NCI-H345 (cell line): ENCODE measurements at places on chromosomes 4 and X.
A peak's percentile ranks its signal among the peaks of the same experiment; 100 is the strongest.

GRCh38 chr4:7054106-7054880, 11.1 kb downstream of the TADA2B start:
- DNase-seq: no peak

- no peak for DNase-seq
Measured at GRCh38 chrX:50168241-50168687, 32.5 kb downstream of the AKAP4 start.

DNA sequence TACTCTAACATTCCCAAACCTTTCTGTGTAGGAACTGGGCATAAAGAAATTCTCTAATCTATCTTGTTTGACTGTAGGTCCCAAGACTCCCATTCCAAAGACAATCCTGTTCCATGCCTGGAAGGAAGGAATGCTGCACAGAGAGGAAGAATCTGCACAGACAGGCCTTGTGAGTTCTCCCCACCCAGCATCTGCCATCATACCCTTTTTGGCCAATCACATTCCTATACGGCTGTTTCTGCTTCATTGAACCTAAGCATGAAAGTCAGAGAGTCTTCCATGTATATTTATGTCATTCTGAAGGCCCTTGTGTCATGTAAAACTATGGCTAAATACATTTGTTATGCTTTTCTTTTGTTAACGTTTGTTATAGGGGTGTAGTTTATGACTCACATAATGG, 667.7 kb upstream of the IGFBP7 start:
- no peak for DNase-seq

DNA sequence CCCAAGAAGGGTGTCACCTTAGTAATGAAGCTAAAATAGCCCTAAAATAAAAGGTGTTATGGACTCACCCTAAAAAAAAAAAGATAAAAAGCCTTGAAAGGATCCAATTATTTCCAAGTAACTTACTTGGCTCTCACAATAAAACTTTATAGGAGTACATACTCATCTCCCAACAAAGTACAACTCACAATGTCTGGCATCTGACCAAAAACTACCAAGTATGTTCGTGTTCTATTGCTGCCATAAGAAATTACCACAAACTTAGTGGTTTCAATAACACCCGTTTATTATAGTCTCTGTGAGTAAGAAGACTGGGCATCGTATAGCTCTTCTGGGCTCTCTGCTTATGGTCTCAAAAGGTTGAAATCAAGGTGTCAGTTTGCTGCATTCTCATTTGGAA, 51.0 kb downstream of the BEX1 start:
- DNase-seq: no peak

DNA sequence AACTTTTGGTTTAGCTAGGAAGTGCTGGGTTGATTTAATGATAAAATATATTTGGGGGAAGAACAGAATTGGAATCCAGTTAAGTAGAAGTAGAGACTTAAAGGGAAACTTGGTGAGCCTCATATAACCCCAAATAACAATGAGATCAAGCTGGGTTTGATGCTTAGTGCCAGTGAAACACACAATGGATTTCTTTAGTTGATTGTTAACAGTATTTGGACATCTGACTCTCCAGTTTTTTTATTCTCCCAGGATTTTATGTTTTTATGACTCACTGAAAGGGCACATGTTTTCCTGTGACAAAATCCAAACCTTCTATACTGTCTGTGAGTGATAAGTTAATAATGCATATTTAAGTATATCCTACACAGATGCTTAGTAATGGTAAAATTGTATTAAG, 2.7 kb upstream of the NEUROG2 start:
- DNase-seq: no peak

DNA sequence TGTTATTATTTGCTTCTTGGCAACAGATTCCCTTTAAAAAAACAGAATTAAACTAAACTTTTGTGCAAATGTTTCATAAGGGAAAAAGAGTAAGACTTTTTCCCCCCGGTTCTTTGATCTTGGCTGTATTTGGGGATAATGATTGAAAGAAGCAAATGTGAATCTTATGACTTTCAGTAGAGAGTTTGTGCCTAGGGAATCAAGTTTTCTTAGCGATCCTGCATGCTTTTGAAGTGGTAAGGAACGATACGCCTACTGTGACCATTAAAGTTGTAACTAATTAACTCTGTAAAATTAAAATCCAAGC, 9.0 kb downstream of the ATP10D start:
- DNase-seq: no peak

DNA sequence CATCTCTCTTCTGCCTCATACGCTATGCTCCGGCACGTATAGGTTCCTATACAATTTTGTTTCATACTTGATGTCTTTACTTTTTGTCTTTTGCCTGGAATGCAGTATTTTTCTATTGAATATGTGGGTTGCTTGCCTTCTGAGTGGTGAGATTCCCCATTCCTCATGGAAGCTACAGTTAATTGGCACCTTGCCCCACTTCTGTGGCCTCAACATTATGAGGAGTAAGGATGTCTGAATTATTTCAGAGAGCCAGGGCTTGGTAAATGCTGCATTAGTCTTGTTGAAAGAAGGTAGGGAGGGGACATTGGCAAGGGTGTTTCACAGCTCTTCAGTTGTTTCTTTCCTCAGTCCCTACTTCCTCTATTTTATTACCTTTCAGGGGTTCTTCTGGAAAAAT, 23.0 kb downstream of the CDKL5 start:
- DNase-seq: no peak

DNA sequence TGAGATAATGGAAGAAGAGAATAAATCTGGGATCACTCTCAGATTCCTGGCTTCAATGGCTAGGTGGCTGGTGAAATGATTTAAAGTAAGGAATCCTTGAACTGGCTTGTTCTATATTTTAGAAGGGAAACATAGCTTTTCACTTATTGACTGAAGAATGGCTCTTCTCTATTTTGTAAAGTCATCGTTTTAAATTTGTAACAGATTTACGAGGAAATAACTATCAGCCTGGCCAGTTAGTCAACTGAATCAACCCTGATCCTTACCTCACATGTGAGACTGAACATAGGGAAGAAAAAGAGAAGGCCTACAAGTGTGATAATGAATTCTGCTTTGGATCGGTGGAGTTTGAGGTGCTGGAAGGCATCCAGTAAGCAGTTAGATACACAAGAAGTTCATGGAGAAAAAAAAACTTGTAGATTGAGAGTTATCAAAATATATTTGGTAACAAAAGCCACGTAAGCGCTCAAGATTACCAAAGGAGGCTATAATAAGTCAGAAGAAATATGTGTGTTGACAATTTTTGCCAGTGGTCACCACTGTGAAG, 12.0 kb downstream of the AREG start:
- DNase-seq: no peak

DNA sequence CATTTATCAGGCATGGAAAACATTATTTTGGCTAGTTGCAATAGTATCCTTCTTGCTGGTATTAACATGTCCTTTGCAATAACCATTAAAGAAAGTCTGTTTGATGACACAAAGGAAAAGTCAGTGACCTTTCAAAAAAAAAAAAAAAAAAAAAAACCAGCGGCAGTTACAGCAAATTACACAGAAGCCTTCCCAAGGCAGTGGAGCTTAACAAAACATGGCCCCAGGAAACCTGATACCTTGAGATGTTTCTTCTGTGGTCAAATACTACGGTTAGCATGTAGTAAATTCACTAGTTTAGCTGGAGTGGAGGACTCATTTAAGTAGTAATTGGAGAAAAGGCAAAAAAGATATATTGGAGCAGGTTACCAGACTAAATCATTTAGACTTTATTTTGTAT, 359.1 kb downstream of the DACH2 start:
- DNase-seq: no peak

DNA sequence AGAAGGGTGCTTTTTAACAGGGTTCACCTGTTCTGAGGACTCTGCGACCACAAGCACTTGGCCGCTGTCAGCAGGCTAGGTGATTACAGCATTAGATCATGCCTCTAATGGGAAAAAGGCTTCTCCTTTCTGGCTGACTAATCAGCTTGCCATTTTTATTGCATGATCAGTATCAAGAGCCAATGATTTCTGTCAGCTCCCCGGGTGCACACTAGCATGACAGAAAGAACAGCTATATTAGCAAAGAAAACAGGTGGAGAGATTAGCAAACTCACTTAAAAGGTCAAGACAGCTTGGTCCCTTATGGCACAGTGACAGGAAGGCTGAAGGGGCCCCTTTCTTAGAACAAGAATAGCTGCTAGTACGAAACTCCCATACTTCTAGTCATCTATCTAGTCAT, 170.0 kb downstream of the SMIM20 start:
- DNase-seq: no peak

- no peak for DNase-seq
Measured at GRCh38 chrX:6666624-6667023, 131.7 kb upstream of the VCX3A start.

- DNase-seq: no peak
Measured at GRCh38 chr4:147599206-147599605, 18.0 kb upstream of the TMEM184C start.

- DNase-seq: no peak
Measured at GRCh38 chrX:140744085-140744484, 34.5 kb downstream of the LINC00632 start.

GRCh38 chr4:40662962-40663604, 33.4 kb upstream of the RBM47 start:
- DNase-seq: peak; percentile 89

- DNase-seq: no peak
Measured at GRCh38 chr4:96312046-96312685, 472.3 kb downstream of the PDHA2 start.

DNA sequence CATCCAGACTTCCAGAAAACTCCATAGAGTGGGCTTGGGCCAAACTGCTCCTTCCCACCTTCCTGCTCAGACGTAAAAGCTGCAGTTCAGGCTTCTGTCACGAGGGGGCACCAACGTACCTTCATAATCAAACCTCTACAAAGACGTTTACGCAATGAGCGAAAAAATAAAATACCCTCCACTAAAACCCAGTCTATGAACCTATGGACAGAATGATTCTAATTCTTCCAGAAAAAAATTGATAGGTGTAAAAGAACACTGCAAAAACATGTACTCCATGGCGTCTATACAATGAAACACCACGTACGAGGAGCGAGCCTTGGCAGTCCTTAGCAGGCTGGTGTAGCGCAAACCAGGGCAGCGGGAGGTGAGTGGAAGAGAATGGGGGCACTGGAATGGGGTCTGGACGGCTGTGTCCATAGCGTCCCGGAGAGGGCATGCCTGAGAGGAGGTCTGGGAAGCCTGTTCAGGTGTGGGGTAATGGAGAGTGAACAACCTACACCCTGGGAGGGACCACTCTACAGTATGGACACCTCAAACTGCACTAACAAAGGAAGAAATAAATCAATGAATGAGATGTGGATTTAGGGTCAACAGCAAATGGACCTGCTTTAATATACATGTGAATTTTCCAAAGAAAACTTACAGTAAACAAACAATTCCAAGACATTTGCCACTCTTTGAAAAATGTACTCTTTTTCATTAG, 14.4 kb upstream of the RAB40A start:
- DNase-seq: peak; percentile 69

DNA sequence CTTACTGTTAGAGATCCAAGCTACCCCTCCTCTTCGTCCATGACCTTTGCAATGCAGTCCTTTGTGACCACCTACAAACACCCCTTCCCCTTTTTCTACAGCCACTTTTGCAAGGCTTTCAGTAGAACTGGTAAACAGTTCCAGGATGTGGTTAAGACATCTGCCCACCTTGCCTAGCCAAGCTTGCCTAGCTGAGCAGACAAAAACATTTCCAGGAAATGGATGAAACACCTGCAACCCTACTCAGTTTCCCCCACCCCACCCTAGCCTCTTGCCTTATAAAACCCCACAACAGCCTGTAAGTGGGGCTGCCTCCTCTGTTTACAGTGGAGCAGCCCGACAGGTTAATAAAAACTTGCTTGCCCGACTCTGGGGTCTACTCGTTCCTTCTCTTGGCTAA, 133.8 kb downstream of the ZC4H2 start:
- no peak for DNase-seq

GRCh38 chr4:120699354-120699753, 223.2 kb downstream of the PRDM5 start:
- no peak for DNase-seq

GRCh38 chrX:19709812-19710518, 177.4 kb downstream of the SH3KBP1 start:
- no peak for DNase-seq

GRCh38 chrX:20252381-20253231, 14.1 kb downstream of the RPS6KA3 start:
- no peak for DNase-seq

GRCh38 chr4:173177232-173177631, 8.6 kb downstream of the GALNT7 start:
- DNase-seq: no peak

DNA sequence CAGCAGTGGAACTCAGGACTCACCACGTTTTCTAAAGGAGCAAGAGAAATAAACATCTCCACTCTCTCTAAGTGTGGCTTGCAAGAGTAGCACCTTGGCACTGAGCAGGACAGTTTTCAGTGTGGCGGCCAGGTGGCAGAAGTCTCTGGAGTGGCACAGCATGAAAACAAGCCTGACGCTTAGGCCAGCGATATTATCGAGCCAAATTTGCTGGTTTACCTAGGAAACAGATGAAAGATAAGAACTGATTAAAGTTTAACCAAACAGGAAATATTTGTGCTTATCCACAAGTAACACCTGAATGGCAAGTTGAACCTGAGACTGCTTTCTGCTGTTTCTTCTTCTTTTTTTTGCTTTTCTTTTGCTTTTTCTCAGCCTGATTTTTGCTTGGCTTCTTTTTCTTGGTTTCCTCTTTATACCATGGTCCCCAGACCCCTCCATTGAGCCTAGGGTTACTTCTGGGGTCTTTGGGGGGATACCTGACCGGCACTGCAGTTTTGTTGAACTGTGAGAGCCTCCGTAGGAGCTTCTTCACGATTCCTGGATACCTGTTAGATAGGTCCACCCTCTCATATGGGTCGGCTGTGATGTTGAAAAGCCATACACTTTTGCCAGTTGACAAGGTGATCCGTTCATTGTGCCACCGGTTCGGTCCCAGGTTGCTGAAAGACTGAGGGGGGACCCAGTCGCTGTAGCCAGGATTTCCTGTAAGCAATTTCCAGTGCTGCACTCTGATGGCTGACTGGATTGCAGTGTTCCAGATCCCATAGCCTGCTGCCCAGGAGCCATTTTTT, 77.3 kb downstream of the ARSJ start:
- peak; percentile 15 for DNase-seq

DNA sequence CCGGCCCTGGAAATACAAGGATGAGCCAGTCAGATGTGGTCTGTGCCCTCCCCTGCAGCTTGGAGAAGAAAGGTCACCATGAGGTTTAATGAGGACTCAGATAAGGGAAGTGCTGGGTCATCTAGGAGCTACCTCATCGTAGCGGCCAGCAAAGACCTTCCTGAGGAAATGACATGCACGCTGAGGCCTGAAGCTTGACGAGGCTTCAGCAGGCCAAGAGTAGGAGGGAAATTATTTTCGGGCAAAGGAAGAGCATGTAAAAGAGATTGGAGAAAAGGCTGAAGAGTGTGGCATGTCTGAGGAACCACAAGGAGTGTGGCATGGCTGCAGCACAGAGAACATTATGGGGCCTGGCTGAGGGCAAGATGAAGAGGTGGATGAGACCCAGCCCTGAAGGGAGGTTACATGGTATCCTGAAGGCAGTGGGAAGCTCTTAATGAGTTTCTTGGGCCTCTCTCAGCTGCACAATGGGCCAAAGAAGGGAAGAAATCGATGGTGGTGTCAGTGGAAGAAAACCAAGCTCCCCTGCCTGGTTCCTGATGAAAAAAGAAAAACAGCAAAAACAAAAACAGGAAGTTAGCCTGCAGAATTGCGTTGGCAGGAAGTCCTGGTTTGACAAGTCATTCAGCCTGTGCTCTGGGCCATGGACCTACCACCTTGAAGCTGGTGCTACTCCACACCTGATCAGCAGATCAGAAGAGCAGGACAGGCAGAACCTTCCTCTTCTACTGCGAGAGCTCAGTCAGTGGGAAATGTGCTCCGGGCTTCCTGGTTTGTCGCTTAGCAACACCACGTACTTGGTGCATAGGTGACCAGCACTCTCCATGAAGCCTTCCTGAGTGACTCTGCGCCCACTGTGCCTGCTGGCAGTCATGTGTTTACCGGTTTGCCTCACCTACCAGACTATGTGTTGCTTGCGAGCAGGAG, 134.5 kb upstream of the KLF3 start:
- peak; percentile 65 for DNase-seq
